ENCODE measurements at places on chromosomes 3 and 15.

DNA sequence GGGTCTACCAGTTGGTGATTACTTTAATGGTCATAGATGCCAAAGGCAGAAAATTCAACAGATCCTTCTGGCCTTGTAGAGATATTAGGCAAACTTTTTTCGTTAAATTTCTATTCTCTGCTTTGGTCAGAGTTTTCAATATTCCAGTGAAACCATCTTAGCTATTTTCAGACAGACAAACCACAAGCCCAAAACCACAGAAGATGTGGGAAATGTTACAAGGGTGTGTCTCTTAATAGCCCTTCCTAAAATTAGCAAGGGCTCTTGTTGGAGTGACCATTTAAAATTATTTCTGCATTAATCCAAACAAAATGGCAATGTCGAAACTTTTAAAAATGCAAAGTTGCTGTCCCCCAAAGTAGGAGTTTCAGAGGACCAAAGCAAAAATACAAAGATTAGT, 102.8 kb downstream of the ARRDC4 start:
- DNase-seq = no peak

DNA sequence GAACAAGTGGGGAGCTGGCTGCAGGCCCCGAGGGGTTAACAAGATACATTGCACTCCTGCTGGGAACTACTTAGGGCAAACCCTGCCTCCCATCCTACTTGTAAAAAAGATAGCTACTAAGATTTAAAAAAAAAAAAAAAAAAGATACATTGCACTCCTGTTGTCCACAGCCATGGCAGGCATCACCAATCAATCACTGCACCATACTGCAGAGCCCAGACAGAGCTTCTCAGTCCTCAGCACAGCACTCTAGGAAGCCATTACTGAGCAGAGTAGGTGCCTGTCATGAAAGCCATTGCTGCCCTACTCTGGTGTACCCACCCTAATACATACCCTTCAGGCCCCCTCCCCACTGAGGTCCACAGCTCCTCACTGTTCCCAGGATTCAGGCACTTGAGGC, 64.8 kb downstream of the RASGRF1 start:
- DNase-seq = no peak

DNA sequence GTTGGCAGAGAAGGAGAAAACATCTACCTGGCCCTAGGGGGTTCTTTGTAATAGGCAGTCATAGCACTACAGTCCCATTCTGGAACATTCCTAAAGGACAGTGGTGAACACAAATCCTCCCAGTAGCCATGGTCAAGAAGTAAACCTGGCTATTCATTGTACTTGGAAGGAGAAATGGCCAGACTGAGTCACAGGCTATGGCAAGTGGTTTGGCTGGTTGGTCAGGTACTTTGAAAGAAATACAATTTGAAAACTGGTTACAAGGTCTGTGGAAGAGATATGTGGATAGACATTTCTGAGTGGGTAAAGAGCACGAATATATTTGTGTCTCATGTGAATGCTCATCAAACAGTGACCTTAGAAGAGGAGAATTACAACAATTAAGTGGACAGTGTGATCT, 33.0 kb upstream of the FAN1 start:
- DNase-seq = no peak

- no peak for DNase-seq
Observed at GRCh38 chr3:126277629-126278378, 79.4 kb downstream of the KLF15 start.

DNA sequence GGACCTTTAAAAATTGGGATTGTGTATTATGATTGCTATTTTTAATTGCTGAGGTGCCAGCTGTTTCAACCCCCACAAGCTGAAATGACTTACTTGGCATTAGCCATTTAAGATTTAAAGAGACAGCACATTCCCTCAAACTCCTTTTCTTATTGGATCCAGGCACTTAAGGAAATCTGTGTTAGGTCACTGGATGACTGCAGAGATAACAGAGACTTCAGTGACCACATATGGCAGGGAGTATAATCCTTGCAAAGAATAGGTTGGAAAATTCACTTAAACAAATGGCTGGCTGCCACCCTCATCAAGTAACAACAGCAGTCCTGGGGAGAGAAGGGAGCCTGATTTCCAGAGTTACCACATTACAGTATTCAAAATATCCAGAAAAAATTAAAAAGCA, 66.6 kb downstream of the SLMAP start:
- DNase-seq = no peak
